ENCODE measurements at places on chromosomes 4 and X. TPM values are rescaled to one million over a fixed set of nuclear protein-coding genes. Genes with fewer than 3 reads are reported as not detected.

Gene HTRA3
- total RNA-seq = 17.5 TPM

Gene LRP2BP
- 2.1 TPM for total RNA-seq

Gene UGT2B11
- not detected for total RNA-seq

Gene TRIM75
- not detected for total RNA-seq

Gene ARX
- total RNA-seq = 1.0 TPM

Gene PITX2
- total RNA-seq = not detected

Gene CLCN4
- 1.6 TPM for total RNA-seq

Gene TCEAL3
- 21.8 TPM for total RNA-seq

Gene PCSK1N
- 110 TPM for total RNA-seq

Gene ARHGAP36
- total RNA-seq = not detected

Gene MBTPS2
- total RNA-seq = 6.7 TPM

Gene ZCCHC4
- total RNA-seq = 9.2 TPM

Gene TCEANC
- 5.3 TPM for total RNA-seq

Gene CDS1
- 5.2 TPM for total RNA-seq

Gene ZNF157
- not detected for total RNA-seq

Gene FABP2
- not detected for total RNA-seq

Gene CT45A2
- not detected for total RNA-seq

Gene PKD2
- total RNA-seq = 29.8 TPM

Gene NAP1L2
- 3.4 TPM for total RNA-seq

Gene SLIT2
- total RNA-seq = 5.6 TPM

Gene ANTXR2
- 34.6 TPM for total RNA-seq

Gene XG
- 0.26 TPM for total RNA-seq
